ENCODE measurements at places on chromosomes 12 and 14.

- DNase-seq, result peak; percentile 76
These were observed 71.2 kb downstream of the VCPKMT start for GRCh38 chr14:50045039-50045711.

GRCh38 chr14:85917716-85918115, 387.8 kb downstream of the FLRT2 start:
- no peak for DNase-seq

DNA sequence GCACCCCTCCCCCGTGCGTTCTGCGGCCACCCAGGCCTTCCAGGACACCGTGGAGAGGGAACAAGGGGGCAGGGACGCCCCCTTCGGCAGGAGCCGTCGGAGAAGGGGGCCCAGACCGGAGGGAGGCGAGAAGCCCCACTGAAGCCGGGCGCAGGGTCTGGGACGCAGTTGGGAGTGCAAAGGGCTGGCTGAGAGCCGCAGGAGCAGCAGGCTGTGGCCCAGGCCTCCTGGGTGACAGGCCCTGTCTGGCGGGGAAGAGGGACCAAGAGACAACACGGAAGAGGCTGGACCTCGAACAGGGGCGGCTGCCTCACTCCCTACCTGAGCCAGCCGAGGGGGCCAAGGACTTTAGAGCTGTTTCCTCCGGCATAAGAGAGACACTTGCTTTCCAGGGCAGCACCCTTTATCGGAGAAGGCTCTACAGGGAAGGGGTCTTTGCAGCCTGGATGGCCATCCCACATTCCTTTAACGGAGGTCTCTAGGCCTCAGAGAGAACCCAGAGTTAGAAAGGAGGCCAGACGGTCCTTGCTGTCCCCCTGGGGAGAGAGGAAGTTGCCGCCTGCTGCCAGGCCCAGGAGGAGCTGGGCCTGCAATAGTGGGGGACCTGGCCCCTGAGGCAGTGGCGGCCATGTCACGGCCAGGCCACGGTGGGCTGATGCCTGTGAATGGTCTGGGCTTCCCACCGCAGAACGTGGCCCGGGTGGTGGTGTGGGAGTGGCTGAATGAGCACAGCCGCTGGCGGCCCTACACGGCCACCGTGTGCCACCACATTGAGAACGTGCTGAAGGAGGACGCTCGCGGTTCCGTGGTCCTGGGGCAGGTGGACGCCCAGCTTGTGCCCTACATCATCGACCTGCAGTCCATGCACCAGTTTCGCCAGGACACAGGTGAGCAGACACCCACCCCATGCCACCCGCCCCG, 1.3 kb downstream of the DTX1 start:
- no peak for DNase-seq

DNA sequence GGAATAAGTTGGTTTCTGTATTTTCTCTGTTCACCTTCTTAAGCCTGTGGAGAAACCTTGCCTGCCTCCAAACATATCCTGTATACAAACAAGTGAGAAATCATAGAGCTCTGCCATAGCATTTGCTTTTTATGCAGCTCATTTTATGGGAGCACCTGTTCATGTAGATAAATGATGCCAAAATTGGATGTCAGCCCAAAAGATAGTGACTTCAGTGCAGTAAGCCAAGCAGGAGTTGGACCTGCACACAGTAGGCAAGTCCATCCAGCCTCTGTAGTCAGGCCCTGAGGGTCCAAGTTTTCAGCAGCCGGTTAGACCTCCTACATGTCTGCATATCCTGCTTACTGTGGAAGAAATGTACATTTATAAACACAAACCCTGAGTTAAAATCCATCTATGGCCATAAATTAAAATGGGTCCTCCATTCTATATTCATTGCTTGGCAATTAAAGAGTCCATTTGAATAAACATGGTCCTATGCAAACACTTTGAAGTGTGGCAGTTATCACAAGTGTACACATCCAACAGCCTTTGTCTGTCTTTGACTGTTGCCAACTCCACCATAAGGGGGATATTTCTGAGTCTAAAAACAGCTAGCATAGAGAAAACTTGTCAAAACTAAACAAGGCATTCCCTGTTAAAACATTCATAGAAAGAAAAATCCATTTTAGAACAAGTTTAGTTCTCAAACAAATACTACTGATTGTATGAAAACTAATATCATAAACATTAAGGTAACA, 847.8 kb downstream of the RPS29 start:
- DNase-seq, result no peak

GRCh38 chr12:54565986-54566544, 16.7 kb downstream of the PDE1B start:
- DNase-seq, result no peak

- no peak for DNase-seq
These were observed 135.1 kb downstream of the PPM1H start for GRCh38 chr12:62799766-62800406.

DNA sequence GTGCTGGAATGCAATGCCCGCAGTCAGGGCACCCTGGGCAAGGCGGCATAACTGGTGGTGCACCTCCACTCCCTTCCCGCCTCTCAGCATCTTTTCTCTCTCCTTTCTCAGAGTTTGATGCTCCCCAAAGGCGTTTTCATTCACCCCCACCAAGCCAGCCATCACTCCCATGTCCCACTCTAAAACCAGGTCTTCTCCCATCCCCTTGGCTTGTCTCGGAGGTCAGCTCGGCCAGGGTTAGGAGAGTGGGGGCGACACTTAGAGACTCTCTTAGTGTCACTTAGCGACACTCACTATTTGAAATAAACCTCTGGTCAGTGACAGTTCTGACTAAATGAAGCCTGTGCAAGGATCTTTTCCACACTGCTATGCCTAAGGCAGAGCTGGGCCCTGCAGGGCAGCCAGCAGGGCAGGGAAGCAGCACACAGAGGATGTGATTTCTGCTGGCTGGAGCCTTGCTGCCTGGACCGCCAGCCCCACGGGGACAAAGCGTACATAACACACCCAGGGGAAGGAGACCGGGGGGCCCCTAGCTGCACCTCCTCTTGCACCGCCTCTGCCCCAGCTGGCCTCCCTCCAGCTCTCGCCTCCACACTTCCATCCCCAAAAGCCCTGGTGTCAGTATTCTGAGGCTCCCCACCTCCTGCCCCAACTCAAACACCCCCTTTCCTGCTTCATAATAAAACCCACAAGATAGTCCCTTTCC, 64.5 kb downstream of the VWF start:
- no peak for DNase-seq

DNA sequence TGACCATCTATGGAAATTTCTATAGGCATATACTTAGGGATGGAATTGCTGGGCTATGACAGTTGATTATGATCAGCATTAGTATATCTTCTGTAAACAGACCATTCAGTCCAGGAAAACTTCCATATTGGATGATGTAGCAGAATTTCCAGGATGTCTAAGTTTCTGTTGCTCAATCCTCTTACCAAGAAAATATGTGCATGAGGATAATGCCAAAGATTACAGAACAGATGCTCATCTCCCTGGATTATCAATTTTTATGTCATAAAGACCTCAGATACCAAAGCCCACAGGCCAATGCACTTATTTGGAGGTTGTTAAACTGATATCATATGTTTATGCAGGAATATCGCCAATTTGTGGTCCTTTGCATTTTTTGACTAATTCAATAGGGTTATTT, 354.4 kb upstream of the FLRT2 start:
- DNase-seq, result no peak

GRCh38 chr14:100548939-100549338, 38.3 kb downstream of the BEGAIN start:
- DNase-seq, result no peak

GRCh38 chr14:82230748-82231147, 697.1 kb upstream of the SEL1L start:
- no peak for DNase-seq

DNA sequence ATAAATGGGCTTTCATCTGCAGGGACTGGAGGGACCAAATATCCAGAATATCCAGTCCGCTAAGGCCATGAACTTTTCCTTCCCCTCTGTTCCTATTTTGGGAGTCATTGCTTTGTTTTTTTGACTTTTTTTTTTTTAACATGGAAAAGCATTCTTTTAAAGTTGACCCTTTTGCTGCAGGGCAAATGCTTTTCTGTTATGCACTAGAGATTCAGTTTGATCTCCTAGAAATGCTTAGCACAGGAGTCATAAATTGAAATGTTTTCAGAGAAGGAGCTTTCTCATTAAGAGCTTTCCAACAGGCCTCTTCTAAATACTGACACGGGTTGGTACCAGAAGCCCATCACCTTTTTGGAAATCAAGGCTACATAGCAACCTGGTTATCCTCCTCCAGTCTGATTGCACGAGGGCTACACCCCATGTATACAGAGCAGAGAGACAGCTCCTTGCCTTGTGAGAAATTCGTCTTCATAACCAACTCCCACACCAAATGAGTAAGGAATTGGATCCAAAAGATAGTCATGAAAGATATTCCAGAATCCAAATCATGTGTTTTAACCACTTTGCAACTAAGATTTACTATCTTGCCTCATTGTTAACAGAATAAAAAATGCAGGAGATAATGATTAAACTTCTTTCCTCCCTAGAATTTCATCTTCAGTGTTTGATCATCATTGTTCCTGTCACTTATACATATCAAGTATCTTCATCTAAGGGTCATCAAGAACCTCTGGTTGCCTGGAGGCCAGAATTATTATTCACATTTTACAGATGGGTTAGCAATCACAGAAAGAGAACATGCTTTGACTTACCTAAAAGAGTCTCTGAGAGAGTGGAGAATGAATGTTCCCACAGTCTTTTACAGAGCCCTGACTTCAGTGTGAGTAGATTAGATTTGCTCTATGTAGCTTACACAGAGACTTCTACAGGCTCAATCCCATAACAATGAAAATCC, 389.4 kb downstream of the ZFP36L1 start:
- DNase-seq, result no peak

DNA sequence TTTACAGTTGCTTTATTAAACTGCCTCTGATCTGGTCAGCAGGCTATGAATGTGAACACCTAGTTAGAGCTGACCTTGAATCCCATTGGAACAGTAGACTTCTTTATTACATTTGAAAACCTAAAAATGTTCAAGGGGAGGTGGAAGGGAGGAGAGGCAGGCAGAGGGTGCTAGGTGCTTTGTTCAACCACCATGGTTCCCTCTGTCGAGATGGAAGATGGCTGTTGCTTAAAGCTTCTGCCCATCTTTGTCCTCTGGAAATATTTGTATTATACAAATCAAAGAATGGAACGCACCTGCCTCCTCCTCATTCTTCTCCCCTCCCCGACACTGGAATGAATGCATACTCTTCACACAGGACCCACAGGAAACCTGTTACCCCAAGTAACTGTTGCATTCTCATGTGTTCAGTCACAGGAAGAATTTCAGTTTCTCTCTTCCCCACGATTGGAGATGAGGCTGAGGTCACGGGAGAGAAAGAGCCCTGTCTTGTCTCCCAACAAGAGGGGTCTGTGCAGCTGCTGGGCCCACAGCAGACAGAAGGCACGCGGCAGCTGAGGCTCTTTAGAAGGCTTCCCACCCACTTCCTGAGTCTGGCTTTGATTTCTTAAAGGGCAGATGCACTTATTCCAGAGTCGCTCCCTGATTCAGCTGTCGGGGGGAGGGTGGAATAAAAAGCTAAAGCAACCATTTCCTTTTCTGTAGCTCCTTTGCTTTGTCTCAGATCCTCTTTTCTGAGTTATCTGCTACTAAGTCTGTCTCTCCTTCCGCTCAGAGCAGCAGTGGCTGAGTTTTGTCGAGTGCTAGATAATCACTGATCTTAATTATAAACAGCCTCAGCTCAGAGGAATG, 217.9 kb upstream of the BTG1 start:
- DNase-seq, result peak; percentile 64

- no peak for DNase-seq
These were observed 478.0 kb downstream of the NAV3 start for GRCh38 chr12:78308701-78309100.

- DNase-seq, result no peak
These were observed 42.3 kb downstream of the CHGA start for GRCh38 chr14:92965281-92965680.

DNA sequence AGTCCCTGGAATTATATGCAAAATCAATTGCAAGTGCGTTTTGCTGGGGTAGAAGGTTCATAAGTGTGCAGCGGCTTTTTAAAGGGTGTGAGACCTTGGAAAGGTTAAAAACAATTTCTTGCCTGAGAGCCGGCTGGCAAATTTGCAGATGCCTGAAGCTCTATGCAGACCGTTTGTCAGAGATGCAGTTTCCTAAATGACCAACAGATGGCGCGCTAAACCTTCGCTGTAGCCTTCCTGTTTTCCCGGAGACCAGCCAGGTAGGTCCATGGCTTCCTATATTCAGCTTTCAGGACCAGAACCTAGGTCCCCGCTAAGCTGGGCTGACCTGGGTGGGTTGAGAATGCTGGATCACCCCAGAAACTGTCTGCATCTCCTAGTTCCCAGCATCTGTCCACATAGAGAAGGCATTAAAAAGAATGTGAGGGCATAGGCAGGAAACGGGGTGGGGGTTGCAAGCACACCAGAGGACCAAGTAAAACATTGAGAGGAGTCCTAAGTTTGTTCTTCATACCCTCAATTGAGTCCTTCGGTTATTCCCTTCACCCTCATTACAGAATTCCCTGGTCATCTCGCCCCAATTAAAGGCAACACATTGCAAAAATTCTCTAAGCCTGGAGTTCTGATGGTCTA, 5.7 kb upstream of the NOS1 start:
- peak; percentile 32 for DNase-seq

DNA sequence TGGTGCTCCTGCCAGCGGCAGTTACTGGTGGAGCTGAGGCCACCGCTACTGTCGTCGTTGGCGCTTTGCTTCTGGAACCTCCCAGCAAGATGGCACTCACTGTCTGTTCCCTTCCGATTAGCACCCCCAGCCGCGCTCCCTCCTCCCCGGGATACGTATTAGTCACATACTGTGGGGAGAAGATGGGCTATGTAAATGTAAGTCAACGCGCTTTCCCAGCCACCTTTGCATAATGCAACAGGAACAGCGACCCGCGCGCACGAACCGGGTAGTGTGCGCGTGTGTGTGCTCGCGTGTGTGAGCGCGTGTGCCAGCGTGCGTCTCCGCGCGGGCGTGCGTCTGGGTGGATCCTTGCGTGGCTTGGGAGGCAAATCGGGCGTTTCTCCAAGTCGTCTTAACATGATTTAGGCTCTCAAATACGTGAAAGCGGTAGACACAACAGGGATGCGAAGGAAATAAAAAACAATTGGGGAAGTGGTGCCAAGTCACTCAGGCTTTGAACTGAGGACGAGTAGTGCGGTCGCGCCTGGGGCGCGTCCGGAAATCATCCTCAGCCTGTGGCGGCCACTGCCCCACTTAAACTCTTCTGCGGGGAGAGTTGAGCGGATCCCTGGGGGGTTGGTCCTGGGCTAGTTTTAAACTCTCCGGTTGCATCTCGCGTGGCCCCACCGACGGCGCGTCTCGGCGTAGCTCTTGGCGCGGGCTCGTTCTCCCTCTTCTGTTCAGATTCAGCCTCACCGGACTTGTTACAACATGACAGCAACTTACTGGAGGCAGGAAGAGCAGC, 1.8 kb downstream of the FLRT2 start:
- DNase-seq, result no peak
